Renal cortex interstitium (tissue), 15 donors: ENCODE measurements at places on chromosomes 6 and 20. TPM values are rescaled to one million over a fixed set of nuclear protein-coding genes. Genes with fewer than 3 reads are reported as not detected.
A peak's percentile ranks its signal among the peaks of the same experiment; 100 is the strongest.

DNA sequence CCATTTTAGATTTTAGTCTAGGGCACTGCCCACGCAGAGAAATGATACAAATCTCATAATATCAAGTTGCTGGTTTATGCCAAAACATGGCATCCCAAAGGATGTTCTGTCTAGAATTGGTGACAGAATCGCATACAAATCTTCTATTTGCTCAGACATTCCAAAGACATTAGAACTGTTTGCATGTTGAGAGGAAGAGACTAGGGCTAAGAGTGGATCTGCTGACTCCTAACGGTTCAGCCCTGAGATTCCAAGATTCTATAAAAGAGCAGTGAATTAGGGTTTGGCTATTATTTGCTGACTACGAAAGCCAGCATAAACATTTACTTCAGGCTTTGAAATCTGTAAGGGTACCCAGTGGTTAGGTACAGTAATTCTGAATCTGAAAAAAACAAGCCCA is 3.6 kb downstream of the EPB41L2 start:
- DNase-seq: no peak

DNA sequence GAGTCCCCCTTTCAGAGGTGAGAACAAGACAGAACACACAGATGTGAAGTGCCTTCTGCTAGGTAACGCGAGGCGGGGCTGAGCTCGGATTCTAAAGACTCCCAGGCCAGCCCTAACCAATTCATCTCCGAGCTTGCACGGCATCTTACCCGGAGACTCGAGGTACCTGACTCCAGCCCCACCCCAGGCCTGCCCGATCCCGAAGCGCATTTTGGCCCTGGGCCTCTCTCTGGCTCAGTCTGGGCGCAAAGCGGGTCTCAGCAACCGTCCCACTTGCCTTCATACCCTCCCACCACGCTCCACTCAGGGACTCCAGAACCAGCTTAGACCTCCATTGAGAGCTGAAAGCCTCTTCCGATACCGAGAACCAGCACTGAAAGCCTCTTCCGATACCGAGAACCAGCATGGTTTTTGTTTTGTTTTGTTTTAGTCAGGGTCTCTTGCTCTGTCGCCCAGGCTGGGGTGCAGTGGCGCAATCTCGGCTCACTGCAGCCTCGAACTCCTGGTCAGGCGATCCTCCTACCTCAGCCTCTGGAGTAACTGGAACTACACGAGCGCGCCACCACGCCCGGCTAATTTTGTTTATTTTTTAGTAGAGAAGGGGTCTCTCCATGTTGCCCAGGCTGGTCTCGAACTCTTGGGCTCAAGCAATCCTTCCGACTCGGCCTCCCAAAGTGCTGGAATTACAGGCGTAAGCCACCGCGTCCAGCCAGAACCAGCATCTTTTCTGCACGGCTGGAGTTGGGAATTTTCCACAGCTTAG is 557 bp upstream of the DYNLRB1 start:
- DNase-seq: peak; percentile 45

DNA sequence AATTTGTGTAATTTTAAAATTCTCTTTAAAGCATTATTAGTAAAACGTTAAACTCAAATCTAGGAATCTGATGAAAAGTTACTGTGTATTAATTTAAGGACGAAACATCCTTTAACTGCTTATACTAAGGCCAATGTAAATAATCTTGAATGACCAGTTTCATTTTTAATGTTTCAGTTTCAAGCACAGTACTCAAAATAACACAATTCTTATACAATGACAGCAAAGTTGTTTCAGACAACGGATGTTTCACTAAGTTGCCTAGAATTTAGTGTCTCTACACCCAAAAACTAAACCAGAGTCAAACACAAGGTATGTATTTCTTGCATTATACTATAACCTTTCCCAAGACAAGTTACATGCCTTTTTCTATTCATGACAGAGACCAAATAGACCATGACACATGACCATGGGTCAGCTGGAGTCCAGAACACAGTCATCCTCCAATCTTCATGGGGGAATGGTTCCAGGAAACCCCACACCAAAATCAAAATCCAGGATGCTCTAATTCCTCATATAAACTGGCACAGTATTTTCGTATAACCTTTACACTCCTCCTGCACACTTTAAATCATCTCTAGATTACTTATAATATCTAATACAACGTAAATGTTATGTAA is 7.7 kb downstream of the PHIP start:
- DNase-seq: no peak

DNA sequence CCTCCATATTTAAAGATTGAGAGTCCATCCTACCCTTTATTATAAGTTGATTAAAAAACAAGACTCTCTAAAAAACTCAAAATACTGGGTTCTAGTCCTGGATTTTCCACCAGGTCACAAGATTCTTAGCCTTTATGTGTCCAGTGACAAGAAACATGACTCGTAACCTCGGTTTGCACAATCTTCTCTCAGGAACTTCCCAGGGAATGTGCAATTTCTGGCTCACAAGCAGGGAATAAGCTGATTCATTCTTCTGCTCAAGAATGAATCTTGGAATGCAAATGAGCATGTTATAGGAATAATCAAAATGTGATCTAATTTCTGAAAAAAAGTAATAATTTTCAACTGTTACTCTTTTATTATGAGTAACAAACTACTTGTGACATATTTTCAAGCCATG is 45.1 kb downstream of the OGFRL1 start:
- no peak for DNase-seq

GRCh38 chr6:167733740-167734661 is 92.7 kb upstream of the AFDN start:
- DNase-seq: no peak

DNA sequence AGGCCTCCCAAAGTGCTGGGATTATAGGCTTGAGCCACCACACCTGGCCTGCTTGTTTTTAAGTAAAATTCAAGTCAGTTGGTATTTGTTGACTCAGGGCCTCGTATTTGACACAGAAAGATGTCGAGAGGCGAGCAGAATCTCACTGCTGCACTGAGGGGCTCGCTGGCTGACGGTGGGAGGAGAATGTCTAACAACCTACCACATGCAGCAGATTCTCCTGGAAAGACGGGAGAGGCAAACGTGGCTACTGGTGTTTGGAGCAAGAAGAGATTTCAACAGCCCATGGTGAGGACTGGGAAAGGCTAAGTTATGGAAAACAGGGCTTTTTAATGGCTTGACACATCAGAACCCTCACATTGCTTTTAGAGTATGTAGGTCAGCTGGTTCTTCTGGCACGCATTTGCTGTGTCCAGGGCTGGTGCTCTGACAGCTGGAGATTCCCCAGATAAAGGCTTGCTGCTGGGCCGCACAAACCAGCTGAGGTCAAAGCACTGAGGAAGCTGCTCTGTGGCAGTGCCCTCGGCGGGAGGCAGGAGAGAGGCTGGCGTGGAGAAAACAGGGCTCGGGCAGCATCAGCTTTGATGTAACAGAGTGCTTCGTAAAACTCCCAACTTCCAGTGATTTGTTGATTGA is 84.2 kb upstream of the FRMD1 start:
- no peak for DNase-seq

DNA sequence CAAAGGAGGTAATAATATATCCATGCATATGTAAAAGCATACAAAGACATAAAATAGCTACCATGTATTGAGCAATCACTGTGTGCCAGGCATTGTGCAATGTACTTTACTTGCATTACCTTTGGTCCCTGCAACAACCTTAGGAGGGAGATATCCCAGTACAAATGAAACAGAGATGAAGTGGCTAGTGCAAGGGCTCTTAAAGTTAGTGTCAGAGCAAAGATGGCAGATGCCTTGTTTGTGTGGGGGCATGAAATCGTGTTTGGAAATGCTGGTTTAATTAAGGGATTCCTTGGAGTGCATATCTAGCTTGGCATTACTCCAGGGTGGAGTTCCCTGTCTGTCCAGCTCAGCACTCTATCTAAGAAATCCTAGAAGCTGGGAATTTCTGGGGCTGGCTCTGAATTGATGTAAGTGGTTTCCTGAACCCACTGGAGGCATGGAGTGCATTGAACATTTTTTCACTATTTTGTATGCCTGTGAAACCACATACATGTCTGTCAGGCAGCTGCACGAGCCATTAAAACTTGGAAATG is 9.8 kb downstream of the PAQR8 start:
- no peak for DNase-seq

DNA sequence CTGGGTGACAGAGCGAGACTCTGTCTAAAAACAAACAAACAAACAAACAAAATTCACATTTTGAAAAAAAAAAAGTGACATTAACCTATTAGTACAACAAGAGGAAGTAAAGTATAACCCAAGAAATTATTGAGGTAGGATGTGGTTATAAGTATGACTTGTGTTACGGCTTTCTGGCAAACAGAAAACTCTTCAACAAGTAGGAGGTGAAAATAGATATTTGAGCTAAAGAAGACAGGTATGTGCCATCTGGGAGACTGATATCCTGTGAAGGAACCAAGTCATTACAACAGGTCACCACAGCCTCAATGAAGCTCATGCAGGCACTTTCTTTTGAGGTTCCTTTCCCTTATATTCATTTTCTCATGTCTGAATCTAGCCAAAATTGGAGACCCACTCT is 28.8 kb downstream of the TLDC2 start:
- no peak for DNase-seq

DNA sequence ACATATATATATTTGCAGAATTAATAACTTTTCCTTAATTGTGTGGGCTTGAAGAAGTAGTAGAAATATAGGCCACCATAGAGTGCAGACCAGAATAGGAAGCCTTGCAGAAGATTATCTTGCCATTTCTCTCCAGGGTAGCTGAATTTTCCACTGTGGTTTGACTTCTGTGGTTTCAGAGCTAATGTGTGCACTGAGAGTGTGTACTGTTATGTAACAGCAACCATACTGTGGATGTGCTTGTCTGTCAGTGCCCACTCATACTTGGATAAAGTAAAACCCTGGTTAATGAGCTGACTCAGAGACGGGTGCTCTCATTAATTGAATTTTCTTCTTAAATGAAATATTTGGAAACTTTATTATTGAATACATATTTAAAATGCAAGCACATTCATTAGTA is 57.2 kb downstream of the CEP43 start:
- DNase-seq: no peak

- no peak for DNase-seq
Measured at GRCh38 chr6:47079638-47080037, 37.5 kb upstream of the ADGRF1 start.

GRCh38 chr20:24891546-24892393 is 57.3 kb upstream of the CST7 start:
- no peak for DNase-seq

GRCh38 chr6:14676064-14676463 is 558.5 kb downstream of the CD83 start:
- DNase-seq: no peak

GRCh38 chr6:141551318-141551717 is 581.4 kb upstream of the GJE1 start:
- DNase-seq: no peak

GRCh38 chr6:28871335-28872156 is 52.2 kb downstream of the TRIM27 start:
- no peak for DNase-seq

The VGLL2 gene
- not detected for polyA plus RNA-seq

The NUP43 gene
- polyA plus RNA-seq: 42.0 TPM

The TPX2 gene
- 38.2 TPM for polyA plus RNA-seq

The IL17F gene
- polyA plus RNA-seq: 0.56 TPM

The SSR1 gene
- polyA plus RNA-seq: 124 TPM

The SLC4A11 gene
- polyA plus RNA-seq: 3.0 TPM

The CDYL gene
- polyA plus RNA-seq: 26.7 TPM

The SGK2 gene
- 79.5 TPM for polyA plus RNA-seq

The GNMT gene
- 2.6 TPM for polyA plus RNA-seq

The NOL7 gene
- 82.1 TPM for polyA plus RNA-seq

The CASS4 gene
- polyA plus RNA-seq: 2.9 TPM

The WFDC12 gene
- not detected for polyA plus RNA-seq

The ISM1 gene
- polyA plus RNA-seq: 5.3 TPM

The OSER1 gene
- polyA plus RNA-seq: 56.7 TPM

The ENPP4 gene
- 18.3 TPM for polyA plus RNA-seq

The CTAGE9 gene
- not detected for polyA plus RNA-seq

The EIF6 gene
- 130 TPM for polyA plus RNA-seq
